Activated T-helper 2 cell treated with anti-CD3 and anti-CD28 coated beads, Interferon-gamma antibody, Interleukin-2, Interleukin-4, amounts not matched to agents 10 μg/mL and 5 μg/mL and 100 μg/mL, durations not matched to agents 14 hours and 24 hours and 36 hours (primary cell): ENCODE measurements at places on chromosomes 12 and 14. TPM values are rescaled to one million over a fixed set of nuclear protein-coding genes. Genes with fewer than 3 reads are reported as not detected.

RPL10L gene
- not detected in 2 replicates for total RNA-seq

NAV3 gene
- total RNA-seq: not detected in 2 replicates

TESPA1 gene
- total RNA-seq: 179 and 186 TPM in 2 replicates

GRIP1 gene
- not detected in 2 replicates for total RNA-seq

SLC35F4 gene
- total RNA-seq: not detected in 2 replicates

NYNRIN gene
- 0.02 and 0.34 TPM in 2 replicates for total RNA-seq

KRT74 gene
- total RNA-seq: not detected in 2 replicates

GLIPR1L1 gene
- total RNA-seq: not detected in 2 replicates

RAB15 gene
- total RNA-seq: 4.7 and 4.8 TPM in 2 replicates

CD4 gene
- 354 and 368 TPM in 2 replicates for total RNA-seq

WNT5B gene
- total RNA-seq: 0.76 and 0.82 TPM in 2 replicates
